ENCODE measurements at places on chromosomes 1 and 21.

GRCh38 chr1:156814571-156815260 is 1.9 kb downstream of the SH2D2A start:
- DNase-seq = peak; percentile 73

DNA sequence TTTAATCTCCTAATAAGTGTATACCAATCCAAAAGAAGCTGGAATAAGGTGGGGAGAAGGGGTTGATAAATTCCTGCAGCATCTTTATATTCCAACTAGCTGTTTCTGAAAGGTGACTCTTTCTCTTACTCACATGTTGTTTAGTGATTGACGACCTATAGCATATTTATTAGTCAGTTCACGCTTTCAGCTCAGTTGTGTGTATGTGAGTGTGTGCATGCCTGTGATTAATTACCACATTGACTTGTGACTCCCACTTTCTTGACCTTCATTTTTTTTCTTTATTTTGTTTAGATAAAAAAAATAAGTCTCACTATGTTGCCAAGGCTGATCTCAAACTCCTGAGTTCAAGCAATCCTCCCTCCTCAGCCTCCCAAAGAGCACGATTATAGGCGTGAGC is 44.4 kb downstream of the ATP2B4 start:
- no peak for DNase-seq

- DNase-seq = no peak
Measured at GRCh38 chr1:87583459-87583858, 254.8 kb downstream of the LMO4 start.

GRCh38 chr21:35197992-35198431 is 148.9 kb upstream of the RUNX1 start:
- DNase-seq = no peak

GRCh38 chr1:114902343-114902742 is 47.7 kb downstream of the SYCP1 start:
- DNase-seq = no peak

GRCh38 chr1:228416217-228416933 is at the start of gene TRIM17:
Gene TRIM17, minus strand, starts transcription at chr1:228416861. Its CDS starts 1,789 bp downstream, at chr1:228415072.
- DNase-seq = peak; percentile 65

DNA sequence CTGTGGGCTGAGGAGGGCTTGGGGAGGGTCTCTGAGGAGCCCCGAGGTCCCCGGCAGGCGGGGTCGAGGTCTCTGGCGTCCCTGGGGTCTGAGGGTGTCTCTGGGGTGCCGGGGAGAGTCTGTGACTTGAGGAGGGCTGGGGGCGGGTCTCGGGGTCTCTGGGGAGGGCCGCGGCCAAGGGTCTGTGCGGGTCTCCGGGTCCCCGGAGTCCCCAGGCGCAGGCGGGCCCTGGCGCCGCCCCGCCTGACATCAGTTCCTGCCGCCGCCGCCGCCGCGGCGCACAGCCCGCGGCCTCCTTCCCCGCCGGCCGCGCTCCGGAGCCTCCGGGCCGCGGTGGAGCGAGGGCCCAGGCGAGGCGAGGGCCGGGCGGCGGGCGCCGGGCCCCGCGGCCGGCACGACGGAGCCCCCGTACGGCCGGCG is at the start of gene PLEKHM2:
Gene PLEKHM2, plus strand, starts transcription at position 279 of the 420 bp plus-strand sequence. CDS start 239 bp downstream, outside the sequence.
- DNase-seq = peak; percentile 49

- DNase-seq = no peak
Measured at GRCh38 chr21:32100423-32100822, 178.4 kb downstream of the MIS18A start.

- DNase-seq = no peak
Measured at GRCh38 chr1:232385221-232385620, 244.7 kb downstream of the SIPA1L2 start.

DNA sequence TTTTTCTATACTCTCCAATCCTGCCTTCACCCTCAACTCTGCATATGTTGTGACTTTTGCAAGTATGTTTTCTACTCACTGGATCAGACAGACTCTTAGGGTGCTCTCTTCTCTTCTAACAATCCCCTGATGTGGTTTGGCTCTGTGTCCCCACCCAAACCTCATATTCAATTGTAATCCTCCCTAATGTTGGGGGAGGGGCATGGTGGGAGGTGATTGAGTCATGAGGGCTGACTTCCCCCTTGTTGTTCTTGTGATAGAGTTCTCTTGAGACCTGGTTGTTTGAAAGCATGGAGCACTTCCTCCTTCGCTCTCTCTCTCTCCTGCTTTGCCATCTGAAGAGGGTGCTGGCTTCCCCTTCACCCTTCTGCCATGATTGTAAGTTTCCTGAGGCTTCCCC is 148.9 kb upstream of the IGSF21 start:
- no peak for DNase-seq

DNA sequence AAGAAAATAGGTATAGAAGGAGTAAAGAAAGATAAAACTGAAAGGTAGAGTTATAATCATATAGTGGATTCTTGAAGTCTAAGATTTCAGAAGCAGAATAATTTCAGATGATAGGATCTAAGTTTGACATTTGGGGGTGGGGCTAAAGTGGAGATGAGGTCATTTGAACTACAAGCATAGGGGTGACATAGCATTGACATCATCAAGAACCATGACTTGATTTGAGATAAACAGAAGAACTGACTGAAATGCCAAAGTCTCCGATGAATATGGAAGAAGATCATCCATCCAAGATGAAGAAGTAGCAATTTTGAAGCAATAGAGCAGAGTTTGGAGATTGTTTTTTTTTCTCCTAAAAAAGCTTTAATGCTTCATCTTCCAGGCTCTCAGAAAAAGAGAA is 122.3 kb downstream of the MACF1 start:
- DNase-seq = no peak

DNA sequence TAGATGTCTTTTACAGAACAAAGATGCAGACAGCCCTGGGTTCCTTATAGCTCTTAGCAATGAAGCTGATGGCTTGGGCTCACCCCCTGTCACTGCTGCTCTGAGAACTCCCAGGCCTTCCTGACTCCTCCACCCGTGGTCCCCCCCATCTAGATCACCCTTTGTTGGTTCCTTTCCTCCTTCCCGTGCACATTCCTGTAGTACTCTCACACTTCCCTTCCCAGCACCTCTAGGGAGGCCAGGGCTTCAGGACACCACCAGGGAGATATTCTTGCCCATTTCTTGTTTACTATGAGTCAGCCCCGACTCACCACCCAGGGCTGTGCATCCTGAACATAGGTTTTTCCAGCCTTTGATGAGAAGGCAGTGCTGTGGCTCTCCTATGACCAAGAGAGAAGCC is 14.4 kb upstream of the NOS1AP start:
- no peak for DNase-seq

GRCh38 chr1:73910466-73910865 is 287.5 kb downstream of the LRRIQ3 start:
- no peak for DNase-seq

GRCh38 chr1:85697895-85698294 is 10.3 kb downstream of the ZNHIT6 start:
- DNase-seq = no peak

DNA sequence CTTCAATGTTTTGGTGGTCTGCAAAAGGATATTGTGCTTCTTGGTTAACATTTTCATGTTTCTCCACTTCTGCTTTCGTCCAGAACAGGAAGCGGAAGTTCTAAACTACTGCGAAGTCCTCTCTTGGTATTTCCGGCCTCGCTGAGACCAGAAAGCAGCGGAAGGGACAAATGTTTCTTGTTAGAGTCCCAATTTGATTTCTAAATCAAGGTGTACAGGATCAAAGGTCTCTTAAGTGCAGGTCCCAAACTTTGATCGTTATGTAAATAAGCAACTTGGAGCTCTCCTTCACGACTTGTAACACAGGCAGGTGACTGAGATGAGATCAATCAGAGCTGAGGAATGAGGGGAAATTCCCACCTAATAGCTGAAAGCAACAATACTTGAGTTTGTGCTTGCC is 40.1 kb upstream of the HMCN1 start:
- DNase-seq = peak; percentile 39

DNA sequence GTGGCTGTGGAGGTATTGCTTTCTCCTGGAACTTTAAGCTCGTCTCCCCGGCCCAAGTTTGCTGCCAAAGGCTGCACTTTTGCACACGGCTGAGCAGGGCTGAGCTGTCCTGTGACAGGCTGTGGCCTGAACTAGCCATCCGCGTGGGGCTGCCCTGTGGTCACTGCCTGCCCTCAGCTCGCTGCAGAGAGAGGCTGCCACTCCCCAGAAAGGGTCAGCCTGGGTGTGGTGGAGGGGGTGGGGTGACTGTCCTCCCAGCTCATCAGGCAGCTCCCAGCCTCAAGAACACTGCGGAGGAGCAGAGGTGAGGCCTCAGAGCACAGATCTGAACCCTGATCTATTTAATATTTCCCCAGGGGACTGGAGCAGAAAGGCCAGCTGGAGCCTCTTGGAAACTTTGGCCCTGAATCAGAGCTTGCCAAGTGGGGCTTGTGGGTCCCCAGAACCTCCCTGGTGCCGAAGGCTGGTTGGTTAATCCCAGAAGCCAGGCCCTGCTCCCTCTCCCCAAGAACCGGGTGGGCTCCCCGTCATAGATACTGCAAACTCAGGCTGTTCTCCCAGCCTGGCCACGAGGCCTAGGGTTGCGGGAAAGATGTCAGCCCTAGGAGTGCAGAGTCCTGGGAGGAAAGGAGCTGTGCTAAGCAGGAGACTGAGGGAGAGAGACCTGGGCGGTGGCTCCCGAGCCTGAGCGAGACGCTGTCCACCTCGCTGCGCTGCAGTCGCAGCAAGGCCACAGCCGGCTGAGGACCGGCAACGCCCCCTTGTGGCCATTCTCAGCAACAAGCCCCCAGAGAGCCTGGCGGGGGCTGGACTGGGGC is 125.1 kb upstream of the IPO9 start:
- peak; percentile 78 for DNase-seq

DNA sequence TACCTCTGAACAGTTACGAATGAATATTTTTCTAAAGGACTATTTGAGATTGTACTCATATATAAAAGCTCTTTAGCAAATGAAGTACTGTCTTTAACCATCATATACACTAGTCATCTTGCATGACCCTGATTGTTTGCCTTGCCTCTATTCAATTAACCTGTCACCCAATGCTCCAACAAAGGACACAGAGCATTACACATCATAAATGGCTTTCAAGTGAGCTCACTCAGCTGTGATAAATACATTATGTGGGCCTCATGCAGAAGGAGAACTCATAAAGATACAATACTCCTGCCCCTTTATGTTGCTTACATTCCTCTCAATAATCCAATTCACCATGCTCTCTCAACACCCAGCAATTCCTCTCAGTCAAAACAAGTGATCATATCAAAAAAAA is 993.0 kb upstream of the PRMT6 start:
- no peak for DNase-seq

- no peak for DNase-seq
Measured at GRCh38 chr1:53899206-53899628, 5.2 kb downstream of the DIO1 start.

DNA sequence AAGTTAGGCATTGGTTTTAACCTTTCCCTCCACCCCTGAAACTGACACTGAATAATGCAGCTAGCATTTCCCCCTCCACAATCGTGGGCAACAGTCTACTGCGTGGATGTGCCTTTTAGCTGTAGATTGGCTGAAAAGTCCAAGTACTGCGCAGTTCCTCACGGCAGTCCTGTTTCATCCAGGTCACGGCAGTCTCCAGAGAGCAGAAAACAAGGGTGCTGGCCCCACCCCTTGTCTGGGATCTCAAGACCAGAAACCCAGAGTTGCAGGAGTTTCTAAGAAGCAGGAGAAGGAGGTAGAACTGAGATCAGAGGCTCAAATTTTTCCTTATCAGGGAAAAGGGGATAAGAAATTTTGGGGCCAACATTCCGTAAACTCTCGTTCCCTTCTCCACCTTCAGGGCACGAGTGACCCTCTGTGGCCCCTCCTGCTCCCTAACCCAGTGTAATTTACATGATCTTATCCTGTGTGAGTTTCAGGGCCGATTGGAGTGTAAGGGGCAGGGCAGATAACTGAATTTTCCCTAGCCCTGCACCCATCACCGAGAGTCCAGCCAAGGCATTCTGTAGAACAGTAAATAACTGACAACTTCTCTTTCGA is 25.9 kb upstream of the PLA2G2C start:
- no peak for DNase-seq

GRCh38 chr1:241666419-241666818 is 14.3 kb downstream of the WDR64 start:
- DNase-seq = no peak

DNA sequence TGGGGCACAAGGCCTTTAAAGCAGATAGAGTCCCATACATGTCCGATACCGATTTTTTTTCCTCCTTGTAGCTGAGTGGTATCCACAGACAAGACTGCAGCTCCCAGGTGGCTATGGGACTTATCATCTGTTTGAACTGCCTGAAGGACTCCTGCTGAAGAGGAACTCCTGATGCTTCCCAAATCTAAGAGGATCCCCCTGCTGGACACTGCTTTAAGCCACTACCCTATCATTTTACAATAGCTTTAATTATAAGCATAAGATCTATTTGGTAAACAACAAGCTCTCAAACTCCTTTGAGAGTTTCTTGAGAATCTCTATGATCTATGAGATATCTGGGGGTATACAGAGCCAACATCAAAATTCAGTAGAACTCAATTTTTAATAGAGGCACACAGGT is 11.7 kb downstream of the NDC1 start:
- DNase-seq = no peak

DNA sequence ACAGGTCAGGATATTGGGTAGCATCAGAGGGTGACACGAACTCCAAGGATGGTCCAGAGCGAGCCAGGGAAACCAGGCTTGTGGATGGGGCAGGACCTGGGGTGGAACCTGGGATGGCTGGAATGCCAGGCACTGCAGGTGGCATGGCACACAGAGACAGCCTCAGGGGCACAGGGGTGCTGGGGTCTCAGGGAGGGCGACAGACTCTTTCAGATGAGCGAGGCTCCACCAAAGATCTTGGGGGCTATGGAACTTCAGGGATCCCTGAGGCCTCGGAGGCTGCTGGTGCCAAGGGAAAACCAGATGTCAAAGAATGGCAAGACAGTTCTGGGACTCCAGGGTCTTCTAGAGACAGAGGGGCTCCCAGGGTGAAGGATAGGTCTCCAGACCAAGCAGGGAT is 21.4 kb downstream of the IGFN1 start:
- DNase-seq = no peak

GRCh38 chr1:64080941-64081562 is 122.4 kb upstream of the UBE2U start:
- no peak for DNase-seq

DNA sequence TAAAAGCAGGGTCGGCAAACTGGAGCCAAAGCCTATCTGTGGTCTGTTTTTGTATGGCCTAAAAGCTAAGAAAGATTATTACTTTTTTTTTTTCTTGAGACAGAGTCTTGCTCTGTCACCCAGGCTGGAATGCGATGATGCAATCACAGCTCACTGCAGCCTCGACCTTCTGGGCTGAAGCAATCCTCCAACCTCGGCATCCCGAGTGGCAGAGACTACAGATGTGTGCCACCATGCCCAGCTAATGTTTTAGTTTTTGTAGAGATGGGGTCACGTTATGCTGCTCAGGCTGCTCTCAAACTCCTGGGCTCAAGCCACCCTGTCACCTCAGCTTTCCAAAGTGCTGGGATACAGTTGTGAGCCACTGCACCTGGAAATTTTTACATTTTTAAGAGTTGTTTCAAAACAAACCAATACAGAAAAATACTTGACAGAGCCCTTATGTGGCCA is 6.5 kb upstream of the GLRX2 start:
- DNase-seq = no peak

DNA sequence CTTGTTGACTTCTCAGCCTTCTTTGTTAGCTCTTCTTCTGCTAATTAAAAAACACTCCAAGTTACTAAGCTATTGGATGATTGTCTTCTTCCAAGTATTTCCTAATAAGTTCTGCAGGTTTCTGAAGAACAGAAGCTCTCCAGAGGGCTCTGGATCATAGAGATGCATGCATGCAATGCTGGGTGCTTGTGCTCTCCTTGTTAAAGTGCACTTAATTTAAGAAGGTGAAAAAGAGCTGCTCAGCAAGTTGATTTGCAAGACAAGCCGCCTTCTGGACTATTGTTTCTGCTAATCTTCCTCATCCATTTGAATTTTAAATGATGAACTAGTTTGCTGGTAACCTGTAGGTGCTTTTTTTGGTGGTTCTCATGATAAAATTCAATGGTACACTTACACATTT is 16.1 kb downstream of the RRP15 start:
- DNase-seq = no peak
